ENCODE measurements at places on chromosomes 2 and 18.

GRCh38 chr2:183019718-183020442, 18.4 kb downstream of the NCKAP1 start:
- no peak for DNase-seq

DNA sequence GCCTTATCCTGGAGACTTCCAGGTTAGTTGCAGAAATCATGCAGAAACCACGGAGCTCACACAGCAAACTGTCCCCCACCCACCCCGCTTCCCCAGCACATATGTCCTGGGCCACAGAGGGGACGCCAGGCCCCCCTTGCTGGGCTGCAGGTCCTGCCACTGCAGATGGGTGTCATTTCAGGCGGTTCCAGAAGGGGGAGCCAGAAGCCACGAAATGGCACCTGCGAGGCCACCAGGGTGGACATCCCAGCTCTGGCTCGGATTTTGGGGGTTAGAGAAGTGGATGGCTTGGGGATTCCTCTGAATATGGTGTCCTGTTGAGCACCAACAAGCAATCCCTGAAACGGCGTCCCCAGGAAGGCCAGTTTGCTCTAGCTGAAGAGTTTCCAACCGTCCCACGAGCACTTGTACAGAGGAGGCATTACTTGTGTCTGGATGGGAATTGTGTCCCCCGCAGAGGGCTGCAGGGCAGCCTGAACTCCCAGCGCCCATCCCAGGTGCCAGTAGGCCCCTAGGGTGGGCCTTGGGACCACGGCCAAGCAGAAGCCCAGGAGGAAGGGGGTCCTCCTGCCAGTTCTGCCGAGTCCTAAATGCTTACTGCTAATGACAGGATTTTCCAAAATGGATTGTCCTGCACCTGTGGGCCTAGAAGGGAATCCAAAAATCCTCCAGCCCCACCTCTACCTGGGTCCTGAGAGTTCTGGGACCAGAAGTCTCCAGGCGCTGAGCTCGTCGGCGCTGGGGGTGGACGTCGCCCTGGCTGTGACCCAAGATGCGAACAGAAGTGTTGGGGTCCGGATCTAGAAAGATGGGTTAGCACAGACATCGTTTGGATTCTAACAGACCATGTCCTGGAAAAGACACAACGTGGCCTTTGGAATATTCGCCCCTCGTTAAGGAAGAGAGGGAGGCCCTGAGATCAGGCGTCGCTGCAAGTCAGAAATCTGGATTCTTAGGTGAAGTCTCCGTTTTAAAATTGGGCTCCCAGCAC, 14.6 kb upstream of the NFATC1 start:
- DNase-seq = peak; percentile 64

GRCh38 chr2:28408764-28409599, 16.3 kb downstream of the FOSL2 start:
- DNase-seq = peak; percentile 83

DNA sequence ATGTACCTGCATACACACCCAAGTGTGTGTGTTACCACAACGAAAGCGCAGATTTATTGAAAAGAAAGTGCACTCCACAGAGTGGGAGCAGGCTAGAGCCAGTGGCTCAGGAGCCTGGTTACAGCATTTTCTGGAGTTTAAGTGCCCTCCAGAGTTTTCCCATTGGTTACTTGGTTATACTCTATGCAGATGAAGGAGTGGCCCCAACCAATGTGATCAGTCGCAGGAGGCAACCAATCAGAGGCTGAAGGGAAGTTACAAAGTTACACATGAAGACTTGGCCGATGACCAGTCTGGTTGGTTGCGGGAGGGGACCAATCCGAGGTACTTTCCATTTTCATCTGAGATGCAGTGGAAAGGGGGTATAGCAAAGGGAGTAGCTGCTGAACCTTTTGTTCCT, 13.5 kb upstream of the PRLH start:
- DNase-seq = no peak

- DNase-seq = no peak
Measured at GRCh38 chr2:71361631-71362030, 30.0 kb downstream of the ZNF638 start.

GRCh38 chr18:43744960-43745745, 467.9 kb upstream of the SYT4 start:
- no peak for DNase-seq

DNA sequence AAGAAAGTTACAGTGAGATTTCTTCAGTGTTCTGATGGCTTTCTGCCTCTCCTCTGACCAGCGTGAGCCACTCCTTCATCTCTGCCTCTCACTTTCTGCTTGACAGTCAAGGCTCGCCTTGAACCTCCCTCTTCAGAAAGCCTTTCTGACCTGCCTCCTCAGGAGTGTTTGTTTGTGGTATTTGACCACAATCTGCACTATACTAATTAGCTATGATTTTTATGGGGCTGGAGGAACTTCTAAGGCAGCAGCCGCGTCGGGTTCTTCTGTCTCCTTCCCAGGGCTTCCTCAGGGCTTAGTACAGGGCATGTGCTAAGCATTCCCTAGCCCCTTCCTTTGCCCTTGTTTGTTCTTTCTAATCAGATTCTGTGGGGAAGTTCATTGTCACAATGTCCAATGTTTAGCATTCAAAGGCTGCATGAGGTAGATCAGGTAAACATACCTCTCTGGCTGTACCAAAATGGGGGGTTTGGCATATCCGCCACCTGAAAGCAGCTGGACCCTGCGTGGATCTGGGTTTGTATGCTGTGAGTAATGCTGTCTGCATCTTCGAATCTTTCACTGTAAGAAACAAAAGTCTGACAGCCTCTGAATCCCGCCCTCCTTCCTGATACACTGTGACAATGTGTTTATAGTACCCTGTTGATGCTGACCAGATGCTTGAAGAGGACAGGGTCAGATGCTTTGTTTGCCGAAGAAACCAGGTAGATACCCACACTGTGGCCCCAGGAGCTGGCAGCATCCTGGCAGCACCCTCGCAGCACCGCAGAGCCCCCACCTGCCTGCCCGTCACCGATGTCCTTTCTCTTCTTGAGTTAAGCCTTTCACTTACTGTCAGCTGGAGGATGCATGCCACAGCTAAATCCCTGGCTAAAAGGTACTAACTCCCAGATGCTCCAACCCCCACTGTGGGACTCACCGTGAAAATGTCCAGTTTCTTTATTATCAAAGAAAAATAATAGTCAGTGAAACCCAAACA, 260.8 kb upstream of the HDAC4 start:
- no peak for DNase-seq

DNA sequence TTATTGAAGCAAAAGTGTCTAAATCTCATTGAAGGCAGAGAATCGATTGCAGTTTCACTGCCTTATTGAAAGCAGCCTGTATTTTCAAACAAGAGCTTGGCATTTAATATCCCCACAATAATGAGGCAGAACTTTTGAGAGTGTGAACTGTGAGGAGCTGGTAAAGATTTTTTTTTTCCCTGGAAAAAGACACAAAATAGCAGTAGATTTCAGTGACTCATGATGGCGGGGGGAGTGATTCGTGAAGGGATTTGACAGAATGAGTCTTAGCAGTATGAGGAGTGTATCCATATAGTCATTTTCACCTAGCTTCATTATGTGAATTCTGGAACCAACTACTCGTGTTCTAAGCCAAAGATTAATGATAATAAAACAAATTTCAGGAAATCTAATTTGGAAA, 242.9 kb downstream of the ARL6IP6 start:
- no peak for DNase-seq

DNA sequence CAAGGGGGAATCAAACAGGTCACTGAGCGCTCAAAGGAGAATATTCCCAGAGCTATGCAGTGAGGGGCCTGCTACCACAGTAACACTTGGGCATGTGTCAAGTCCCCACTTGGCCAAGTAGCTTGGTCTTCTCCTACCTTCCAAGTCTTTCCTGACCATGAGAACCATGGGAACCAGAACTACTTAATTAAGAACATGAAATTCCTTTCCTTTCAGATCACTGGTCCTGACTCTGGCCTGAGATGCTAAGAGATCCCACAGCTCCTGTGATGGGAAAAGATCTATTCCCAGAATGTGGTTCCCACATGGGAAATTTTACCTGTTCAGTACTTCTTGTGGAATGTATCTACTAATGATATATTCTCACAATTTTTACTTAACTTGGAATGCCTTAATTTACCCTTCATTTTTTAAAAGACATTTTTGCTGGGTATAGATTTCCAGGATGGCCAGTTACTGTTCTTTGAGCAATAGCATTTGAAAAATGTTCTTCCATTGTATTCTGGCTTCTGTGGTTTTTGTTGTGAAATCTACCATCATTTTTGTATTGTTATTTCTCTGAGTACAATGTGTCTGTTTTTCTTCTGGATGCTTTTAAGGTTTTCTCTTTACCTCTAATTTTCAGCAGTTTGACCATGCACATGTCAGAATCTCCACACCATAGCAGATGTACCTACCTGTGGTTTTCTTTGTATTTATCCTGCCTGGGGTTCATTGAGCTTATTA, 37.9 kb downstream of the KCNIP3 start:
- no peak for DNase-seq

- no peak for DNase-seq
Measured at GRCh38 chr2:125652280-125652679, 1003.7 kb upstream of the GYPC start.

DNA sequence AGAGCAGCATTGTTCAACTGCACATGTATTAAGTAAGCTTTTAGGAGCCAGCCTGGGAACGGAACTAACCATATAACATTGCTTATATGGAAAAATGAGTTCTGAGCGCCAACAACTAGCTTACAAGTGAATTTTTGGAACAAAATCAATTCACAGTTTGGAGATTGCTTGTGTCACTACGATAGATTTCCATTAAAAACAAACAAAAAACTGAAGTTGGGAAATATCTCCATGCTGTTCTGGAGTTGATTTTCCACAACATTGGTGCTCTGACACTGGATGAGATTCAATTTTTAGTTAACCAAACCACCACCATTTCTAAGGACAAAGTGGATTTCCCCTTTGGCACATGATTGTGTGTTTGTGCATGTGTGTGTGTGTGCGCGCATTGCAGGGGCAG, 56.9 kb upstream of the ZNF397 start:
- DNase-seq = no peak

- no peak for DNase-seq
Measured at GRCh38 chr18:5250603-5251002, 44.9 kb downstream of the ZBTB14 start.

- peak; percentile 8 for DNase-seq
Measured at GRCh38 chr18:55787536-55788073, 199.6 kb upstream of the TCF4 start.

GRCh38 chr18:657311-658000, at the start of gene TYMS:
Gene TYMS (plus strand): TSS chr18:657653. CDS start chr18:657743, 90 bp downstream.
- peak; percentile 73 for DNase-seq

GRCh38 chr2:177489719-177490301, 97.2 kb downstream of the AGPS start:
- DNase-seq = no peak

- DNase-seq = peak; percentile 60
Measured at GRCh38 chr18:8988260-8988871, 114.1 kb upstream of the NDUFV2 start.

DNA sequence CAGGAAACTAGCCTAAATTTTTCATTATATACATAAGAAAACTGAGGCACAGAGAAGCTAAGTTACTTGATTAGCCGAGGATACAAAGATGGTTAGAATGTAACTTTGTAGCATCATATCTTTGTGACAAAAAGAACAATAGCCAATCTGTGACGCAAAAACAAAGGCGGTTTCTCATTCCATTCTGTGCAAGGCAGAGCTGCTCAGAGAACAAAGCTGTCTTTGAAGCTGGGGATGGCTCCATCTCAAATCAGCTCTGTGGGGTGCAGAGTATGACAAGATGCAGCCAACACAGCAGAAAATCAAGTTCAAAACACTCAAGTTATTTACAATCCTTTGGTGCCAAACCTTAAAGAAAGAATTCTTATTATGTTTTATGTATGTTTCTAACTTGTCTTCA, 81.9 kb upstream of the VWC2L start:
- no peak for DNase-seq

- DNase-seq = no peak
Measured at GRCh38 chr2:237885931-237886684, 26.7 kb downstream of the RAMP1 start.

GRCh38 chr2:201971531-201972228, 62.0 kb upstream of the FZD7 start:
- no peak for DNase-seq

DNA sequence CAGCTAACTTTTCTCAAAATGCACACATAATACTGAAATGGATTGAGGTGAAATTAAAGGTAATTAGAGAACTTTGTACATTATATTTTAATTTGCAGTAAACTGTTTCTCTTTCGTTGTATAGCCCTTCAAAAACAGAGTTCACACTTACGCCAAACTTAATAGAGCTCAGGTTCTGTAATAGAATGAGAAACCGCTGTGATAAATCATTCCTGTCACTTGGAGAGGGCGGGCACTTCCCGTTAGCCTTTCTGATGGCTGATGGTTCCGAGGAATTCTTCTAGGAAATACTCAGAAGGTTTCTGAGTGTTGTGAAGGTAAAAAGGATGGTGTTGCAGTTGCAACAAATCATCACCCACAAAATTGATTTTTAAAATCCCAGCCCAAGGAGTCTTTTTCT, 155.8 kb upstream of the ALKAL2 start:
- DNase-seq = no peak

DNA sequence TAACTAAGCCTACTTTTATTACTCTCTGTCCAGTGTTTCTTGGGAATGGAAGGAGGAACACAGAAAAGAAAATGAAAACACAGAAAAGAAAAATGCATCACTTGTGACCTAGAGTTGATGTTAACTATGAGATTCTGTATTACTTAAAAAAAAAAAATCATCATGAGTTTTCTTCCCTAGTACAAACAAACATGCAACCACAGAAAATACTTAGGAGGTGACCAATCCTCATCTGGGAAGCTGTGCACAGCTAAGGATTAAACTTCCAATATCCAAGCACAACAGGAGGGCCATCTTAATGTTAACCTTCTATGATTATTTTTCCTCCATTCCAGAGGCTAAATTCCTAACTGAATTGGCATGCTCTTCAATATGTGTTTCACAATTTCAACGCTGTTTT, 1140.4 kb downstream of the LRP1B start:
- DNase-seq = no peak

GRCh38 chr2:216698895-216699294, 3.5 kb upstream of the IGFBP5 start:
- peak; percentile 39 for DNase-seq

DNA sequence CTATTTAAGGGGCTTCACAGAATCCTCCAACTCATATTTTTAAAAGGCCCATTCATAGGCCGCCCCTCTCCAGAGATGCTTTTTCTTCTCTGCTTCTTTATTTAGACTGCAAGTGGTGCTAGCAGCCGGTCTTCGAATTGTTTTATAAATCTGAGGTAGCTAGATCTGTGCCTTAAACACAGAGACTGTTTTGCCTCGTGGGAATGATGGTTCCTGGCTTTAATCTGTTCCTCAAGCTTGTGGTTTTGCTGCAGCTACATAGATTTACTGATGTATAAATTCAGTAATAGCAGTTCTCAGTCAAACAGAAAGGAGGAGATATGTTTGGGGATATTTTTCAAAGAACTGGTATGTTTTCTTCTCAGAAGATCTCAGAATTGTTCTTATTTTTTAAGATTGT, 45.3 kb downstream of the TNFRSF11A start:
- DNase-seq = peak; percentile 18
